ENCODE measurements at places on chromosomes 7 and 10.

GRCh38 chr10:34134602-34135001 lies 680.5 kb downstream of the PARD3 start:
- no peak for DNase-seq

- DNase-seq = no peak
These were observed 1.5 kb upstream of the HTR7 start for GRCh38 chr10:90859321-90859751.

- no peak for DNase-seq
These were observed 14.0 kb downstream of the NACAD start for GRCh38 chr7:45074528-45075354.

- no peak for DNase-seq
These were observed 74.2 kb upstream of the ANLN start for GRCh38 chr7:36315309-36315944.

GRCh38 chr10:86289577-86289868 lies 77.1 kb downstream of the GRID1 start:
- no peak for DNase-seq

DNA sequence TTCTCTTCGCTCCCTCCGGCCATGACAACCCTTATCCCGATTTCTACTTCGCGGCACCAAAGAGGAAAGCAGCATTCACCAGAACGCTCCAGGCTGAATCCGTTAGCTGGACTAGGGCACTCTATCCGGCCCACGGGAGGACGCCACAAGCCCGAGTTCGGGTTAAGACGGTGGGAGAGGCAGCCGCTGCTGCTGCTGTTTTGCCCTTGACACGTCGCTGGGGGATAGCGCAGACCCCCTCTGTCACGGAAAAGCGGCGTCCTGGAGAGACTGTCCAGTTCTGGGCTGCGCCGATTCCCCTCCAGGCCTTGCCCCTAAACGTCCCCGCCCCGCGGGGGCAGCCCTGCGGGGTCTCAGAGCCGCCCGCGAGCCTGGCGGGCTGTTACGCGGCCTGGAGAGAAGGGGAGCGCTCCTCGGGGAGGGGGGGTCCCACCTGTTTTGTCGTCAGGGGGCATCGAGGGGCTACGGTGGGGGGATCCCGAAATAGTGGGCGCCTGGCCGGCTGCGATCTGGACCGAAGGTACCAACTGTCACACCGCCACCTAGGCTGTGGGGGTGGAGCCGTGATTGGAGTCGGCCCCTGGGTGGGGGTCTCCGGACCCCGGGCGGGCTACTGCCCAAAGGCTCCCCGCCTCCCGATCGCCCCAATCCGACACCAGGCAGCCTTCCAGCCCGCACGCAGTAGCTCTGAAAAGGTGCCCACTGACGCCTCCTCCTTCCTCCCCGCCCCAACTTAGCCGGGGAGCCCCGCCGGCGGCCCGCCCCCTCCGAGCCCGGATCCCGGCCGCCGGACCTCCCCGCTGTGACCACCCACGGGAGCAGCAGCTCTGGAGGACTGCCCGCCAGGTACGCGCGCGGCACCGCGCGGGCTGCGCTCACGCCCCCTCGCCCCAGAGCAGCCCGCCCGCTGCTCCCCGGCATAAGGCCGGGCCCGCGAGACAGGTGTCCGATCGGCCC lies 772 bp downstream of the SGMS1 start:
- DNase-seq = peak; percentile 62

- DNase-seq = no peak
These were observed 191.2 kb upstream of the SH2B2 start for GRCh38 chr7:102095321-102096011.

GRCh38 chr7:138228769-138229168 lies 152.5 kb downstream of the AKR1D1 start:
- no peak for DNase-seq

GRCh38 chr10:23399701-23400144 lies 39.2 kb upstream of the OTUD1 start:
- DNase-seq = no peak

GRCh38 chr7:134771111-134771510 lies 8.3 kb upstream of the CALD1 start:
- no peak for DNase-seq

GRCh38 chr10:131109291-131109690 lies 202.2 kb downstream of the TCERG1L start:
- DNase-seq = no peak

GRCh38 chr10:93482145-93482834 lies at the start of gene MYOF:
TSS of gene MYOF (minus strand) at chr10:93482334. CDS start at chr10:93482194, 140 bp downstream.
- peak; percentile 68 for DNase-seq

DNA sequence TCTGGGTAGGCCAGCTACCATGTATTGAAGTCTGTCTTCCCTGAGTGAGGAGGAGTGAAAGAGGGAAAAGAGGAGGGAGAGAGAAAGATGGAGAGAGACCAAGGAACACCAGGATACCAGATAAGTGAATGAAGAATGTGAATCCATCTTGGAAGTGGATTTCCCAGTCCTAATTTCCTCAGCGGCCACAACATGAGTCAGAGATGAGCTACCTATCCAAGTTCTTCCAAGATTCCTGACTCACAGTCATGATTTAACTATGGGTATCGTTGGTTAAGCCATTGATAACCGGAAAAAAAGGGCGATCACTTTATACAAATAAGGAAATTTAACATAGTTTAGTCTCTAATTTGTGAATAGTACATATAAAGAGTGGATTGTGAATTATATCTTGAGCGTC lies 561.8 kb downstream of the ATRNL1 start:
- no peak for DNase-seq

DNA sequence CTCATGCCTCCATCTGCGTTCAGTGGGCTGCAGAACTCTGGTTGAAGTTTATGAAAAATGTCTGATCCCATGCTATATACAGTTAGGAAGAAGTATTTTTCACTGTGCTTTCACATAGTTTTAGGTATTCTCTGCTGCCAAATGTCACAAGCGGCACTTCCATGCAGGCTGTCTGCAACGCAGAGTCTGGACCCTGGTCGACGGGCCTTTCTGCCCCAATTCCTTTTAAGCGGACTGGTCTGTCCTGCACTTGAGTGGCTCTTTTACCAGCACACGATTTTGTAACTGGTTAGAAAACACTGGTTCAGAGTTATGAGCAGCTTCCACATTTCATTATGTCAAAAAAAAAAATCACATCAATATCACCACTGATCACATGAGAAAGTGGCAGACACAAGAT lies 143.0 kb downstream of the DIP2C start:
- DNase-seq = no peak
